ENCODE measurements at places on chromosomes 4 and X. TPM values are rescaled to one million over a fixed set of nuclear protein-coding genes. Genes with fewer than 3 reads are reported as not detected.

The GAGE2A gene
- not detected for total RNA-seq

The NUDT11 gene
- 0.60 TPM for total RNA-seq

The TACR3 gene
- not detected for total RNA-seq

The SYN1 gene
- total RNA-seq, result under 0.01 TPM

The EDA gene
- total RNA-seq, result 0.65 TPM

Data from lung microvascular endothelial cell (primary cell).